ENCODE measurements at places on chromosomes 11 and 22.
A peak's percentile ranks its signal among the peaks of the same experiment; 100 is the strongest.

GRCh38 chr11:7665473-7666291 lies 7.6 kb downstream of the CYB5R2 start:
- peak; percentile 94 for DNase-seq

DNA sequence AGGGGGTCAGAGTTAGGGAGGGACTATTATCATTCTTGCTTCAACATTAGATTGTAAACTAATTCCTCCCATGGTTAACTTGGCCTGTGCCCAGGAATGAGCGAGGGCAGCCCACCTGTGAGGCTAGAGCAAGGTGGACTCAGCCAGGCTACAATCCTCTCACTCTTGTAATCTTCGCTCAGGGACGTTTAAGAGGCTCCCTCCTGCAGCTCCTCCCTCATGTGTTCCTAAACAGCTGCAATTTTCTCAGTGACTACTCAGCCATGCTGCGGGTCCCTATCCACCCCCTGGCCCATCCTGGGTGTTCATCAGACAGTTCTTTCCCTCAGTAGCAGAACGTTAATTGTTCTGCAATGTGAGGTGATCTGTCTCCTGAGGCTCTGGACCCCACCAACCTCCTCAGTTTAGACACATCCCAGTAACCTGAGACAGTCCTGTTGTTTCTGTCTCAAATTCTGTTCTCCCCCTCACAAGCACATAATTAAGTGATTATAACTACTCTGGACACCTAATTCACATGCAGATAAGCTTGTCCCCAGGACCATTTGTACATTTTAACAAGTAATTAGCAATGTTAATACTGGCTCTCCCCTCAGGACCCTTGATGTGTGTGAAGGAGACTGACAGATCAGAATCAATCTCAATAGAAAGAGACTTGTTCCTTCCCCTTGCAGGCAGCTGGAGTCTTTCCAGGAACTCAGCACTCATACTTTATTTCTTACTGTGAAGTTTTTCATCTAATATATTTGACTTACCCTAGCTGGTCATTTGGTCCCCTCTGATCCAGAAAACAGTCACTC lies 337.2 kb upstream of the B3GAT1 start:
- peak; percentile 12 for DNase-seq

DNA sequence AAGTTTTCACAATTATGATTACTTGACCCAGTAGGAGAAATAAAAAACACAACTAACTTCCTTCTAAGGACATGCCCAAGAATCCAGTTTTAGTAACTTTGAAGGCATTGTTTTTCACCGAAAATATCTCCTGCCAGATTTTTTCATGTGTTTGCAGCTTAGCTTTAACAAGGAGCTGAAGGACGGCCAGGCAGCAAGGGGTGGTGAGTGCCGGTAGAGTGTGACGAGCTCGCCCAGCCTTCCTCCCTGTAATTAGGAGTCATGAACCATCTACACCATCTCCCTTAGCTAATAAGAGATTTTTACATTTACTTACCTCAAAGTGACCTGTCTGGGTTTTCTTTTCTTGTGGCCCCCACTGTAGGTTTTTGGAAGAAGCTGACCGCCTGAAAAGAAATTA lies 72.0 kb downstream of the BMAL1 start:
- DNase-seq = no peak

DNA sequence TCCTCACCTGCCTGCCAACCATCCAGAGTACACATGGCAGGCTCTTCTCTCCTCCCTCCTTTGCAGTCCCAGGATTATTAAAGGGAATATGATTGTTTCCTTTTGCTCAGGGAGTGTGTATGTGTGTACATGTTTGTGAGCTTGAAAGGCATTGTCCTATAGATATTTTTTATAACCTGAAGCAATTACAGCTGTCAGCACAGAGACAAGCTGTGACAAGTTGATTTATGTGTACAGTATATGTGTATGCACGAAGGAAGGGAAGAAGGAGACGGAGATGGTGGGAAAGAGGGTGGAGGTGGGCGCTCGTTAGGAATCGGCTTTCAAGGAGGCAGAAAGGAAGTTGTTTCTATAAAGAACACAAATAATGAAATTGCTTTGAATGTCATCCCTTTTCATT lies 537.0 kb downstream of the NTM start:
- no peak for DNase-seq

DNA sequence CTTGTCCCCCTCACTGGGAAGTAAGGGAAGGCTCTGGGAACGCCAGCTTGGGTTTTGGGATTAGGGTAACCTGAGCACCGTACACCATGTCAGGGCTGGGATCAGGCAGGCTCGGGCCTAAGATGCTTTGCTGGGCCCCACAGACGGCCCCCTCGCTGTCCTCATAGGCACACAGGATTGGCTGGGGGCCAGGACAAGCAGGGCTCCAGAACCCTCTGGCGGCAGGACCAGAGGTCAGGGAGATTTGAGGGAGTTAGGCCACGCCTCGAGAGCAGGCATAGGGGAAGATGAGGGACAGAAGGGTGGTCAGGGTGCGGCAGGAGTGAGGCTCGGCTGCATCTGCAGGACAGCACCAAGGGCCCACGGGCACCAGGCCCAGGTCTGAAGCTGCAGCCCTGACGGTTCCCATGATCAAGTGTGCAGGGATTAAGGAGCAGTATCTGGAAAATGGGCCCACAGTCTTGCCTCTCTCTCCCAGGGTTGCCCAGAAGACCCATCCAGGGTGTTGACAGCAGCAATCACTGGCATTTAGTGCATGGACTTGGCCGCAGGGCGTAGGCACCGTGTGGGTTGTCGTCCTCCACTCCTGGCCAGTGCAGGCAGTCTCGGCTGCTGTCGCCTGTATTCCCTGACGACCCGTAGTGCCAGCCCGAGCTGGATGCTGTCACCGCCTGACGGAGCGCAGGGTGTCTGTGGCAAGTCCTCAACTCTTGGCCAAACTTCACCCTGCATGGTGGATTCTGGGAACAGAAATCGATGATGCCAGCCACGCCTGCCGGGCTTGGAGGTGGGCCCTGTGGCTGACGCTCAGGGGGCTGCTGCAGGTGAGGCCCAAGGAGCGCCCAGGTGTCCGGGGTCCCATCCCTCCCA lies 15.7 kb upstream of the GNB1L start:
- no peak for DNase-seq

GRCh38 chr11:114147375-114148012 lies 88.0 kb downstream of the ZBTB16 start:
- no peak for DNase-seq

GRCh38 chr11:95283650-95284049 lies 52.6 kb upstream of the SESN3 start:
- no peak for DNase-seq

DNA sequence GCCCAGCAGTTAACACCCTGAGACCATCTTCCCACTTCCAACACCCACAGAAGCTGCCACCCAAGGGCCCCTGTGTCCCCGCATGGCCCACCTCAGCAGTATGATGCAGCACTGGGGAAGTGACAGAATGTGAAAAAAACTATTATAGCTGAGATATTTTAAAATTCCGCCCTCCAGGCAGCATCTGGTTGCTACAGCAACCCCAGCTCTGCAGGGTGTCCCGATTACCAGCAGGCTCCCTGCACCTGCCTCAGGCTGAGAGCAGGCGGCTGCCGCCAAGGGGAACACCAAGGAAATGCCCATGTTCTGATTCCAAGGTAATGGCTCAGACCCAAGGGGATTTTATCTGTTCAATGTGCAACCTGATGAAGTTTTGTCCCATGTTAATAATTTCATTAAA lies 10.5 kb upstream of the TMEM121B start:
- no peak for DNase-seq

GRCh38 chr11:76605338-76606074 lies 65.0 kb downstream of the LRRC32 start:
- no peak for DNase-seq

GRCh38 chr11:91979775-91980174 lies 244.8 kb upstream of the FAT3 start:
- no peak for DNase-seq

- no peak for DNase-seq
Observed at GRCh38 chr11:1839924-1840779, 1.4 kb downstream of the TNNI2 start.

DNA sequence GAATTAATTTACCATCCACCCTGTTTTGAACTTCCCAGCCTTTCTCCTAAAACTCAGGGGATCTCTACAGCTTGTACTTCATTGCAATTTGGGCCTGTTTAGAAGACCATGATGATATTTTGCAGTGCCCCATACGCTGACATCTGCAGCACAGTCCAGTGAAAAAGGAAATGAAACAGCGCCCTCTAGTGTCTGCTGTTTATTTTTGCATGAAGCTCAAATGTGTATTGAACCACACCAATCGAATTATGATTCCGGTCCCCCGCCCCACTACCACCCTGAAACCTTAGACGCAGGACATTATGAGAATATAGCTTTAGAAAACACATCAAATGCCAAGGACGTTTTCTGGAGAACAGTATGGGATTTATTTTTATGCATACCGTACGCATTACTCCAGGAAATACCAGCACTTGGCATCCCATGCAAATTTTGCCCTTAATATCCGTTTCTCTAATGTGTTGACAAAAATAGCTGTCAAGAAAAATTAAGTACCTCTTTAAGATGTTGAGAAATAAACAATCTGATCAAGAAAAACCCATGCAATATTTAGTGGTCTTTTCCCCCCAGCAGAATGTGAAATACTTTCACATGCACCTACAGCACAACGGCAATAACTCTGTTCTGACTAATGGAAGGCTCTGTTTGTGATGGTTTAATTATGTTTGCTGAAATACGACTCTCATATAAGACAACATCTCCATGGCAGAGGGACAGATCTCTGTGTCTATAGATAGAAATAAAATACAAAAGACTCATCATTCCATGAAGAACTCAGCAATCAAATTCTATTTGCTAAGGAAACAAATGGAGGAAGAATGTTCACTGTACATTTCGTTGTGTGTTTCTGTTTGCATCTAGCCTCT lies 93.9 kb downstream of the TECTA start:
- DNase-seq = peak; percentile 63

DNA sequence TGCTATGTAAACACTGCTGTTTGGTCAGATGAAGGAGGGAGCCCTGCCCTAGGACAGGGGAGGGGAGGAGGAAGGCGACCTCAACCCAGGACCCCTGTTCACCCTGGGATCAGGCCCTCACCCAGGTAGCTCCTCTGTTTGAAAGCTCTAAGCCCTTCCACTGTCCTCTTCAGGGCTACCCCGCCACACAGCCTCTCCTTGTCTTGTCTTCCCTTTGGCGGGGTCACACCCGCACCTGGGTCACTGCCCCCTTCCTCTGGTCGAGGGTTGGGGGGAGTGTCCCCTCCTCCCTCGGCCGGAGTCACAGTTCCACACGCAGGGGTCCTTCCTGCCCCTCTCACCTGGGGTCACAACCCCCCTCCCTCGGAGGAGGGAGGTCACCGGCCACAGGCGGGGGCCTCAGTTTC lies 463 bp upstream of the PTPMT1 start:
- no peak for DNase-seq

DNA sequence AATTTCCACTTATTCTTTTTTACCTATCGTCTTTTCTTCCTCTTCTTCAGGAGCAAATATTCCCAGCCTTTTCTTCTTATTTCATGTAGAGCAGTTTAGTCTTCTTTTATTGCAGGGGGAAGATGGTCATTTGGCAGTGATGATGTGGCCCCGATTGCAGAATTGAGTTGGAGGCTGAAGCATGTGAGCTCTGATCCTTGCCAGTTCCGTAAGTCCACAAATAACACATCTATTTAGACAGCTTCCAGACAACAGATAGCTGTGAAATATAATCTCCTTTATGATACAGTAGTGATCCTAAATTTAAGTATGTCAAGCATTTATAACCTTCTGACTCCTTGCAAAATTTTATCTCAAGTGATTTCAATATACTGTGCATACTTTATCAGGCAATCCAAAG lies 27.5 kb downstream of the REXO2 start:
- DNase-seq = no peak

GRCh38 chr22:37912171-37912570 lies 6.1 kb downstream of the MICALL1 start:
- DNase-seq = peak; percentile 51

DNA sequence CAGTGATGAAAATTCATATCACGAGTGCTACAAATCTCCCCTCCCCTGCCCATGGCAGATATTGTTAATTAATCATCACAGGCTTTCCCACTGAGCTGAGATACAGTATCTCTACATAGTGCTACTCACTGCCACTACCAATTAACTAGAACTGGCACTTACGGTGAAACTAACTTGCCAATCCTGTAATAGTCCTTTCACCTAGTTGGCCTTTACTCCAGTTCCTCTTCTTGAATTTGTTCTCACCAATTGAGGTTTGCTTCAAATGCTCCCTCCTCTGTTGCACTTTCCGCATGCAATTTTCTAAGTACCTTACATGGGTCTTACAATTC lies 11.9 kb upstream of the PRRG4 start:
- no peak for DNase-seq

GRCh38 chr11:78633516-78634310 lies 59.0 kb upstream of the NARS2 start:
- DNase-seq = no peak

GRCh38 chr11:115220423-115220822 lies 283.8 kb downstream of the CADM1 start:
- DNase-seq = no peak

DNA sequence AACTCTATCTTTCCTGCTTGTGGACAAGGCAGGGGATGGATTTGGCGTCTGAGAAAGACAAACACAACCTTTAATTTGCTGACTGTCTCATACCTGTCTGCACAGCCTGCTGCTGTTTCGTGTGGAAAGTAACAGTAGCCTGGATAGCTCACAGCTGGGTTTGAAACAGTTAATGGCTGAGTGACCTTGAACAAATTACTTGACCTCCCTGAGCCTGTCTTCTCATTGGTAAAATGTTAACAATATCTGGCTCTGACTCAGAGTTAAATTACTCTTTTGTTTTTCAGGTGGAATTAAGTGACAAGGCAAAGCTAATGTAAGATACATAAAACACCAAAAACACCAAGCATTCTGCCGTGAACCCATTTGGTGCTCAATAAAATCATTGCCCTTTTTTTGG lies 41.1 kb upstream of the ADA2 start:
- no peak for DNase-seq

- no peak for DNase-seq
Observed at GRCh38 chr22:28344918-28345703, 334.5 kb downstream of the TTC28 start.

DNA sequence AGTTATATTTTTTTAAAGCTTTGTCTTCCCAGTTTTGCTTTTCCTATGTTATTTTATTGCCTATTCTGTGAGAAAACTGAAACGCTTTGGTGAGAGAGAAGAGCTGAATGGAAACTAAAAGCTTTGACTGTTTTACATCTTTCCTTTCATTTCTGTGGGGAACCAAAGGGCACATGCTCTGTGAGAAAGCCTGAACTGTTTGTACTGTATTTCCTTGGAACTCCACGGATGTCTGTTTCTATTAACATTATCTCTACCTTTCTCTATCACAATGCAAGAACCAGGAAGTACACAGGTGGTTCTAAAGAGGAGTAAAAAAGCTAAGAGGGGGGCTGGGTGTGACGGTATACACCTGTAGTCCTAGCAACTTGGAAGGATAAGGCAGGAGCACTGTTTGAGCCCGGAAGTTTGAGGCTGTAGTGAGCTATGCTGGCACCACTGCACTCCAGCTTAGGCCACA lies 43.8 kb downstream of the CELF1 start:
- no peak for DNase-seq

DNA sequence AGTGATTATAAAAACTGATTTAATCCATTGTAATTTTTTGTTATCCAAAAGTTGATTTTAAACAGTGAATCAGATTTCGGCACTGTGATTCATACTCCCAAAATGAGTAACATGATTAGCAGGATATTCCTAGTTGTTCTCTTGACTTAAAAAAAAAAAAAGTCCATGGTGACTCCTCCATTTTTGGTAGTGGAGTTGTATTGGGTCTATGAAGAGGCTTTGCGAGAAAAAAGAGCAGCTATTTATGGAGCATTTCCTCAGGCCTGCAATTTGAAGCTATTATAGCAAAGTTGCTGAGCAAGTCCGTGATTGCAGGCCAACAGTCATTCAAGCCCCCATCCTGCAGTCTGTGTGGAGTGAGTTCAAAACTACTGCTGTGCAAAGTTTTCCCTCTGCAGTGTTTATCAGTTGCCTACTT lies 28.8 kb downstream of the YAP1 start:
- DNase-seq = no peak

Data from activated CD8-positive, alpha-beta memory T cell treated with anti-CD3 and anti-CD28 coated beads, Interleukin-2, amount 50 U/mL, for 48 hours (primary cell).